ENCODE measurements at places on chromosomes 13 and 19.

DNA sequence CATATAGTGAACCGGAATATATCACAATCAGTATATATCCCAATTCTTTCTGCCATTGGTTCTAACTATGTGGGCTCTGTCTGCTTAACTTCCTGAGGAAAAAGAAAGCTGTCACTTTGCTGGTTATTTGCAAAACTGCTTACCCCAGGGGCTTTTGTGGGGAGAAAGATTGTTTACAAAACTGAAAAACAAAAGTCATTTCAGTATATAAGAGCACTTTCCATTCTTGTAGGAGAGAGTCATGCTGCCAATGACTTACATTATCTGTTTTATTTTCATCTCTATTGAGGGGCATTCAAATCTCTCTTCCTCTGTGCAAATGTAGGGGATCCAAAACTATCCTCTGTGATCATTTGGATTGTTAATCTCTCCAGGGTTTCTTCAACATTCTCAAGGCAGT, 3.2 kb upstream of the HS6ST3 start:
- no peak for DNase-seq

DNA sequence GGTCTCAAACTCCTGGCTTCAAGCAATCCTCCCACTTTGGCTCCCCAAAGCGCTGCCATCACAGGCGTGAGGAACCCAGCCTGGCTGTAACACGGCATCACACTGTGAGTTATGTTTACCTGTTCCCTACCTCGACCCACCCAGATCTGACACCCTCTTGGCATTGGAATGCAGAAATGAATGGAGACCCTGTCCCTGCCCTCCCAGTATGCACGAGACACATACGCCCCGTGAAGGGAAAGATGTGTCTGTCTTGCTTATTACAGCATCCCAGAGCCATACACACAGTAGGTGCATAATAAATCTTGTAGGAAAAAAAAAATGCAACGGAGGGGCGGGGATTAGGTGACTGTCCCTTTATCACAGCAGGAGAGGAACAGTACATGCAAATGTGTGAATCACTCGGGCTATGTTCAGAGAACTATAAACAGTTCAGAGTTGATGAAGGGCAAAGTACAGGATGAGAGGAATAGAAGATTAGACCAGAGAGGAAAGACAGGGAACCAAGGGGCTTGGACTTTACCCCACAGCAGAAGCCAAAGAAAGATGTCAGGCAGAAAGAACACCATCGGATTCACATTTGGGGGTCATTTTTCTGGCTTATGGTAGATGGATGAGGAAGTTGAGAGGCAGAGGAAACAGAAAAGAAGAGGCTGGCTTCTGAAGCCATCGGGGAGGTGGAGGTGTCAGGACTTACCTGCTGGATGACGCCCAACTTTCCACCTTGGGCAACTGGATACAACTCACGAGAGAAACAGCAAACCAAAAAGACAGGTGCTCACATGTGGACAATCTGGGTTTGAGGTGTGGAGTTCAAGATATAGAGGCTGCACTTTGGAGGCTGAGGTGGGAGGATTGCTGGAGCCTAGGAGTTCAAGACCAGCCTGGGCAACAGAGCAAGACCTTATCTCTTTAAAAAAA, 94.3 kb downstream of the INSR start:
- no peak for DNase-seq

DNA sequence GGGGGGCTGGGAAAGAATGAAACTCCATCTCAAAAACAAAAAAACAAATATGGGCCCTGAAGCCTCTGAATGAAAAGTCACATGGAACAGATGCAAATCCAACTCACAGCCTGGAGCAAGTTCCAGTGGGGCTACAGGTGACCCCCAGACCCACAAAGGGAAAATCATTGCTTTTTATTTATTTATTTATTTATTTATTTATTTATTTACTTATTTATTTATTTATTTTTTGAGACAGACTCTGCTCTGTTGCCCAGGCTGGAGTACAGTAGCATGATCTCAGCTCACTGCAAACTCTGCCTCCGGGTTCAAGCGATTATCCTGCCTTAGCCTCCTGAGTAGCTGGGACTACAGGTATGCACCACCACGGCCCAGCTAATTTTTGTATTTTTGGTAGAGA, 13.3 kb upstream of the CCL25 start:
- DNase-seq = no peak

DNA sequence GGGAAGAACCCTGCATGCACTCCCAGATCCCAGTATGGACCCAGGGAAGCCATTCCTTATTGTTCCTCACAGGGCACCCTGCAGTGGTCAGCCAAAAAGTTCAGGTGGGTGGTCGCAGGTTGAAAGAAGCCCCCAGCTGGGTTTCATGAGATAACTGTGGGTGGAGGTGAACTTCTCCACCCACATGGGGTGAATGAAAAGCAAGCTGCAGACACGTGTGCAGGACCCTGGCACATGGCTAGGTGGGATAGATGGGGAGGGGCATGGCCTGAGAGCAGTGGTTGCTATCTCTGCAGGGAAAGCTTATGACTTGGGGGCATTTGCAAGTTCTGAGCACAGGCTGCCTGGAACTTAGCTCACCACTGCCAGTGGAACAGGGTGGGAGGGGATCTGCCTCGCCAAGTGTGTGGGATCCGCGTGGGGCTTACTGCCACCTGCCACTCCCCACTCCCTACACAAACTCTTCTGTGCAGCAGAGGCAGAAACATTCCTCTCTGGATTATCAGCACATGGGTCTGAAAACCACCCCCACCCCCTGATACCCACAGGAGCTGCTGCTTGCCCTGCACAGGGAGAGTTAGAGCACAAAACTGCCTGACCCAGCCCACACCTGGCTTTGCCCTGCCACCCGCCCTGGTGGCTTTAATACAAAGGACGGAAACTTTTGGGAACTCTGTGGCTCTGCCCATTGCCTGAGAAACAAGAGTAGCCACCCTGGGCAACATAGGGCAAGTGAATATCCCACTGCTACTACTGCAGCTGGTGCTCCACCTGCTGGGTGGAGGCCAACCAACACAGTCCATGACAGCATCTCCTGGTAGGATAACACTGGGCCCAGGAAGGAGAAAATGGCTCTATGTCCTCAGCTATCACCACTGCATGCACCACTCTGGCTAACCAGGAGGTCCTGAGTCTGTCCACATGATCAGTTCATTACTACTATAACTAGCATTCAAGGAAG, 24.4 kb downstream of the PLA2G4C start:
- DNase-seq = no peak

GRCh38 chr13:113041896-113042295, 63.7 kb upstream of the F7 start:
- DNase-seq = no peak

DNA sequence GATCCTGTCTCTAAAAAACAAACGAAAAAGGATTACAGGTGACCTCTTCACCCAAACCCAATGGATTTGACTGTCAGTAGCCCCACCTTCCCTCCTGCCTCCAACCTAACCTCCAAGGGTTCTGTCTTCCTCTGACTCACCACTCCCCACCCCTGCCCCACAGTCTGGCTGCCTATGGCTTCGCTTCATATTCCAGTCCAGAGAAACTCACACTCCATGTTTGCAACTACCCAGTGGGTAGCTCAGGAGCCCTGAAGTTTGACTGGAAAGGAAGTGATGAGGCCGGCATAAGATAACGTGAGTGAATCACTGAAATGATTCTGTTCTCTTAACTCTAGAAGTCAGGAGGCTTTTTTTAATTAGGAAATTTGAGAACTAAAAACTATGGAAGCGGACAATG, 303.9 kb downstream of the FOXO1 start:
- DNase-seq = no peak

- DNase-seq = no peak
Measured at GRCh38 chr13:42977219-42977659, 14.8 kb downstream of the EPSTI1 start.

Measured in vagina (tissue), 2 donors.